NCI-H187 treated with DMSO at 0.1 percent for 48 hours (cell line): ENCODE measurements at places on chromosomes 2 and 18.
A peak's percentile ranks its signal among the peaks of the same experiment; 100 is the strongest.

DNA sequence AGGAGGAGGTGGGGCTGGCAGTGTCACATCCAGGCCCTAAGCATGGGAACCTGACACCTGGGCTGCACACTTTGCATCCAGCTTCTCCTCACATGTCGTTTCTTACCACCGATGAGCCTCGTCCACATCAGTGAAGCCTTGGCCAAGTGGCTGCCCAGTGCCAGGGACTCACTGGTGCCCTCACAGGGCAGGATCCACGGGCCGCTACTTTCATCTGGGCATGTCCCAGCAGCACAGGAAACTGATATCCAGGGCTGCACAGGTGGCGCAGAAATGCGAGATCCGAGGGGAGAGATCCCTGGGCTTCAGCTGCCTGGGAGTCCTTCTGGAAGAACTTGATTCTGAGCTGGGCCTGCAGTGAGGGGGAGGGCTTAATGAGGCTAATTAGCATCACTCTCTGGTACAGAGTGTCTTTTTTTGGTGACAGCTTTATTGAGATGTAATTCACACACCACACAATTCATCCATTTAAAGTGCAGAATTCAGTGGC is 291.6 kb upstream of the HDAC4 start:
- no peak for DNase-seq

GRCh38 chr2:237503201-237503600 is 16.1 kb downstream of the MLPH start:
- no peak for DNase-seq

DNA sequence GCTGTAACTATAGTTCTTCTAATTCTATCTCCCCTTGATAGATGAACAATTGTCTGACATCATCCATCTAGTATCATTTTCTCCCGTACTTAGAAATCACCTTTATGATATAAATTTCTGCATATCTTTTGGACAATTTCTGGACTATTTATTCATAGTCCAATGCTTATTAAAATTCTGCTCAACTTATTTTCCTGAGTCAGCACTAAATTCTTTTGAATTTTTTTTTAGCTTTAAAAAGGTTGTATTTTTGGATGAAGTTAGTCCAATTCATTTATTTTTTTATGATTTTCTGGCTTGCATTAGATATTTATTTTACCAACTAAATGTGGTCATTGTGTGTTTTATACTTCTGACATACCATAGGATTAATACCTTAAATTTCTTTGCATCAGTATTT is 538.5 kb upstream of the DCC start:
- DNase-seq: no peak

DNA sequence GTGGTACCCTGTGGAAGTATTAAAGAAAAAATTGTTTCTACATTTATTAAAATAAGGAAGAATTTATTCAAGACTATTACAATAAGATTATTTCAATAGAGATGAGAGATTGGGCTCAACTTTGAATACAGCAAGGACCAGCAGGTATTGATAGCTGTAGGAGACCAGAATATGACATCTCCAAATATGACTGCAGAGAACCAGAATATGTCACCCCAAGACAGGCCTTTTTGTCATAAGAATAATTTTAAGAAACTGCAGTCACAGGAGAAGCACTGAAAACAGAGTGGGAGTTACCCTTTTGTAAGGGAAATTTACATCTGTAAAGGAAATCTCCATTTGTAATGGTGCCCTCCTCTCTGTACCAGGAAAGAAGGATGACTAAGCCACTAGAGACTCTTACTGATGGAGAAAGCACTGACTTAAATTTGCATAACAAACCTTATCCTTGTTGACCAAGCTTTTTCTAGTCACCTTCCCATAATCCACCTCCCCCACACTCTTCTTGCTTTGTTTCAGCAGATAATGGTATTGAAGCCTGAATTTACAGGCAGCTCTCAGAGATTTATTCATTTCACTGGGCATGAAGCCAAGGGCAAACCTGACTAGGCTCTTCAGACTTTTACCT is 145.1 kb upstream of the RMP24 start:
- DNase-seq: peak; percentile 15

DNA sequence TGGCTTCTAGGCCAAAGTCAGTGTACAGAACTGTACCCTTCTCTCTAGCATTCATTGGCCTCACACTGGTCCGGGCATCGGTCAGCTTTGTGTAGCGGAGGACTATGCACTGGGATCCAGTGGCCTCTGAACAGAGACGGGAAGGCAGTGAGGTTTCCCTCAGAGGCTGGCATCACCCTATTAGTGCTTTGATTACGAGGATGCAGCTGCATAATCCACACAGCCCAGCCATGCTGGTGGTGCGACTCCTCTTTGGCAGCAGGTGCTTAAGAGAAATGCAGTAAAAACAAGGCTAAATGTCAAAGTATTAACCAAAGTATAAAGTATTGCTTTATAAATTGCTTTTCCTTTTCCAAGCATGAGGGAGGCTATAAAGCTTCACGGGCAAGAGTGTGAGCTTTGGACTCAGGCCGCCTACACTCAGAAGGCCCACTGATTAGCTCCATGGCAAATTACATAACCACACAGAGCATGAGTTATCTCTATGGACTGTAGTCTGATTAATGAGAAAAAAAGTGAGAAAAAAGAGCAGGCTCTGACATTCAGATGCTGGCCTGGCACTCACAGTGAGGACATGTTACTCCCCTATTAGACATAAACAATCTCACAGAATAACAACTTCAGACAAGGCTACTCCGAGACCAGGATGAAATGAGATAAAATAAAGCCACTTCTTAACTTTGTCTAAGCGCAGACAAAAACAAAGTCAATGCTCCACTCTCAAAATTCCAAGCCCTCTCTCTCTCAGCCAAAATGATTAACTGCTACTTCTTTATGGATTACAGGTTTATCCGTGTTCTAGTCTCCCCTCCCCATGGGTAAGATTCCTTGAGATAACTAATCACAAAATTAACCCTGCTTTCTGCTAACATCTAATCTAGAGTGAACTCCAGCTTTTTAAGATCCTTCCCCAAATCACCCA is 6.4 kb upstream of the CRYGC start:
- DNase-seq: no peak

DNA sequence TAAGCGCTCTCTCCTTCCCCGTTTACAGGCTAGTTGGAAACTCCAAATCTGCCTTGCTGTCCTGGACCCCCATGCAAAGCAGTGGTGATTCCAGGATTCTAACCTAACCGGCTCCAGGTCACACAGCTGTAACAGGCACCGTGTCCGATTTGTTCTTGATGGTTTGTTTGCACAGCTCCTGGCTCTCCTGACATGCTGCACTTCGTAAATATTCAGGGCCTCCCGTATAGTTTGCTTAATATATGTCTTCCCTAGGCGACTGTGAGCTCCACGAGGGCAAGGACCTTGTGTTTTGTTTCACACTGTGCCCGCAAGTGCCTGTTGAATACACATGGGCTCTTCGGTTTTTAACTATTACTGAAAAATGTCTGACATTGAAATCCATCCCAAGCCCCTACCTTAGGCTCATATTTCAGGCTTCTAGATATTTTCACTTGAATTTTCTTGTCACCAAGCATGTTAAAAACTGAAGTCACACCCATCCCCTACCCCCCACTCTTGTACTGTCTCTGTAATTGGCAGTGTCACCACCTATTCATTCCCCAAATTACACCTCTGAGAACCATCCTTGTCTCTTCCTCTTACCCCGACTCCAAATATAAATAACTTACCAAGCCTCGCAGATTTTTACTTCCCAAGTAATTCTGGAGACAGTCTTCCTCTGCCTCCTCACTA is 1.0 kb upstream of the PUM2 start:
- DNase-seq: peak; percentile 45

GRCh38 chr2:163266772-163267171 is 428.2 kb upstream of the KCNH7 start:
- DNase-seq: no peak

DNA sequence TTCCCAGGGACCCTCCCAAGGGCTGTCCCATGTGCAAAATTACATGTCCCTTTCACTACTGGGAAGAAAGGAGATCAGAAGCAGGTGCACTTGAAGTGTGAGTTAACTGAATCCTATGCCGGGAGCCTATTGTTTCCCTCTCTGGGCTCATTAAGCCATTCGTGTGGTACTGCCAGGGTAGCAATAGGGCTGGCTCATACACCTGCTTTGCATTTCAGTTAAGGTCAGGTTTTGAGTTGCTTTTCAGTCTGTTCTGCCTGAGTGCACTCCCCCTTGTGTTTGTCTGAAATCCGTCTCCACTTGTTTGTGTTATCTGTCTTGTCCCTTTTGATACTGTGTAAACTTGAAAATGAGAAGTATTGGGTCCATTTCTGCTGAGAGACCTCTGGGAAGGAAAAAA is 1232.6 kb upstream of the NRXN1 start:
- DNase-seq: peak; percentile 88

- DNase-seq: no peak
Measured at GRCh38 chr2:100021791-100022340, 120.5 kb downstream of the AFF3 start.
